ENCODE measurements at places on chromosomes 3 and 15. TPM values are rescaled to one million over a fixed set of nuclear protein-coding genes. Genes with fewer than 3 reads are reported as not detected.

GRCh38 chr15:60569596-60569995 lies 90.7 kb upstream of the ICE2 start:
- DNase-seq: no peak

The CCDC39 gene
- polyA plus RNA-seq: 4.6 TPM

GRCh38 chr3:17775073-17775472 lies 32.6 kb upstream of the TBC1D5 start:
- DNase-seq: no peak

DNA sequence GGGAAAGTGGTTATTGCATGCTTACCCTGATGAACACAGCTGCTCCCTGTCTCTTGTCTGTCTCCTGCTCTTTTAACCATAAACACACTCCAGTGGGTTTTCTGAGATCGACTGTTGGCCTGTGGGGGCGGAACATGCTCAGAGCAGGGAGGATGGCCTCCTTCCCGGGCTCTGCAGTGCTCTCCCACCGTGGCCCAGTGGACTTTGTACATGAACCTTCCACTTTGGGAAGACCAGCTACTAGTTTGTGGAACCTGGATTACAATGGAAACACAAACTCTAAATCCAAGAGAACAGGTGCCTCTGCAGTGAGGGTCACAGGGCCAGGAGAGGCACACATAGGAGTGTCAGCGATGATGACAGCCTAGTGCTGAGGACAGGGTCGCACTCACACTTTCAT lies 56.5 kb downstream of the KLF13 start:
- no peak for DNase-seq

DNA sequence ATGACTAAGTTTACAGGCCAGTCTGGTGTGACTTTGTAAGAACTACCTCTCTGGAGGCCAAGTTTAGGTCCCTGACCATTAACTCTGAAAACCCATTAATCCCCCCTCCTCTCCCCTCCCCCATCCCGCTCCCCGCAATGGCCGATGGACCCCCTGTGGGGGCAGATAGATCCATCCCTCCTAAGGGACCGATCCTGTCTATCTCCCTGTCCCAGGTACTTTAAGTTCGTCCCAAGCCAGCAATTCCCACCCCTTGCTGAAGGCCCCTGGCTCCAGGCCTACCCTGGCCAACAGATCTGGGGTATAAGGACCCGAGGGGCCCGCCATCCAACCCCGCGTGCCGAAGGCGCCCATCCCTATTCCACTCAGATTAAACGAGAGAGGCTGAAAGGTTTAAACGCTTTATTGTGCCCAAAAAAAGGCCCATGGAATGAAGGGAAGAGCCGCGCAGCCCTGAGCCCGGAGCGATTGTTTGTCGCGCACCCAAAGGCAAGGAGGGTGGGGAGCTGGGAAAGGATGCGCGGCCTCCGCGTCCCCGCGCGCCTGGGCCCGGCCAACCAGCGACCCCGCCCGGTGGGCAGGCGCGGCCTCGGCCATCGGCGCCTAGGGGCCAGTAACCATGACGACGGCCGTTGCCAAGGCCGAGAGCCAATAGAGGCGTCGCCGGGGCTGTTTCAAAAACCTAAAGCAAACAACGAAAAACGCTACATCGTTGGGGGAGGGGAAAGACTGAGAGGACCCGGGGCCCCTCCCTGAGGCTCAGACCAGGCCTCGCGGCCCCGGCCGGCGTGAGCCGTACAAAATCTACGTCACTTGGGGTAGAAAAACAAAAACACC lies 35.9 kb downstream of the HMCES start:
- peak; percentile 80 for DNase-seq

The HHATL gene
- 0.54 TPM for polyA plus RNA-seq

DNA sequence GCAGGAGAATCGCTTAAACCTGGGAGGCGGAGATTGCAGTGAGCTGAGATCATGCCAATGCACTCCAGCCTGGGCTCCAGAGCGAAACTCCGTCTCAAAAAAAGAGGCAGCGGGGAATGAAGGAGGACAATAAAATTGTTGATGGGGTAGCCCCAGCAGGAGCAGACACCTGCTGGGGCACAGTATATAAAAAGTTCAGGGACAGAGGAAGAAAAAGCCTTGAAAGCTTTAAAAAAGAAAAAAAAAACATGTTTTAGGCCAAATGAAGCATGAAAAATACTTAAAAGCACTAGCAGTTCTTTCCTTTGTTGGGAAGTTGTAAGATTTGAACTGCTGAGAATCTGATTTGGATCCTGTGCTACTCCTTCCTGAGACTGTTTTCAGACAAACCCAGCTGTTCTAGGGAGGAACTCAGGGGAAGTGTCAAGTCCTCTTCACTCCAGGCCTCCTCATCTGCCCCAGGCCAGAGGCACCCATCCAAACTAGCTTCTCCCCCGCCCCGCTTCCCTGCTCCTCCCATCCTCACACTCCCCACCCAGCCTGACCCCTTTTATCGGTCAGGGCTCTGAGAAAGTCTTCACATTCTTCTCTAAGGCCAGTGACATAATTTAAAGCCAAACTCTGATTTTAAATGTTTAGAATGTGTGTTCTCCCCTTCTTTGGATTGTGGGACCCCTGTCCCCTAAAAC lies 4.9 kb downstream of the IL17RD start:
- no peak for DNase-seq

DNA sequence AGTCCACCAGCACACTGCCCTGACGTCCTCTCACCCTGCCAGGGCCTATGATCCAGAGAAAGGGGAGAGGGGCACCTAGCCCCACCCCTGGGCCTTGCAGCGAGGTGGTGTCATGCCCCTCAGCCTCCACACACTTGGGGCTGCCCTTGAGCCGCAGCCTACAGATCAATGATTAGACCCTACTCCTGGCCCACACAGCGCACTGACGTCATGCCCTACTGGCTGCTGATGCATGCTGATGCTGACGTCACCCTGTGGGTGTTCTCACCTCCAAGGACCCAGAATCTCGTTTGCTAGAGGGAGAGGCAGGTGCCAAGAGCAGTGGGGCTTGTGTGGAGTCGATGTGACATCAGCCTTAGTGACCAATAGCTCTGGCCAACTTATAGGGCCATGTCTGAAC lies 18.0 kb downstream of the ARL14 start:
- DNase-seq: no peak

The ZNF619 gene
- 8.3 TPM for polyA plus RNA-seq

DNA sequence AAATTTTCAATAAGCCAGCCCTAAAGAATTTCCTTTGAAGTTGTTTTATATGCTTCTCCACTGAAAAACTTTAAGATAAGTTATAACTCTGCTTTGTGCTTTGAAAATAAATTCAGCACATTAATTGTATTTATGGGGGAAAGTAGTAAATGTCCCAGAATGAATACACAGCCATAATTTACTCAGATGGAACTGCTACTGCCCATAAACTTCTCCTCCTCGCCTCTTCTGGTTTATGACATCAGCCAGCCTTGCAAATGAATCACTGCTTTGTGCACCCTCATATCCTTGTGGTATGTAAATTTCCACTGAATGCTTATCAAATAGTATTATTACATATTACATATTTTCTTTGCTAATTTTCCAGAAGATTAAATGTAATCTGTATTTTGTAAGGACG lies 302.0 kb downstream of the DIPK2A start:
- DNase-seq: no peak
